Right lobe of liver (tissue), 6 donors: ENCODE measurements at places on chromosomes 7 and 10.

DNA sequence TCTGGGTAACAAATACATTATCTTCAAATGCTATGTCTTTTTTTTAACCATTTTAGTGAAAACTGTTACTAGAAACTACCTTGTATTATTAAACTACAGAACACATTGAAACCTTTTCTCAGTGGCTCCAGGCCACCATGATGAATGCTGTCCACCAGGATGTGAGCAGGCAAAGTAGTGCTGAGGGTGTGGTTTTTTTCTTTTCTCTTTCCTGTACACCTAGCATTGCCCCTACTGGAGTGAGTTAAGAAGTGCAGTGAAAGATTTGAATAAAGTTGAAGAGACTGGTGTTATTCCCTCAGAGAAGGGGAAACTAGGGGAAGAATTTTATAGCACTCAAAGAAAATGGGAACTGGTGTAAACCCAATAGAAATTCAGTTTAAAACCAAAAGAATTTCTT is 120.0 kb upstream of the SAMD8 start:
- H3K4me1 ChIP-seq = peaks cover 12% of the 10 kb centered on the region
- H3K4me3 ChIP-seq = no peak overlapping the region
- no peak for DNase-seq

DNA sequence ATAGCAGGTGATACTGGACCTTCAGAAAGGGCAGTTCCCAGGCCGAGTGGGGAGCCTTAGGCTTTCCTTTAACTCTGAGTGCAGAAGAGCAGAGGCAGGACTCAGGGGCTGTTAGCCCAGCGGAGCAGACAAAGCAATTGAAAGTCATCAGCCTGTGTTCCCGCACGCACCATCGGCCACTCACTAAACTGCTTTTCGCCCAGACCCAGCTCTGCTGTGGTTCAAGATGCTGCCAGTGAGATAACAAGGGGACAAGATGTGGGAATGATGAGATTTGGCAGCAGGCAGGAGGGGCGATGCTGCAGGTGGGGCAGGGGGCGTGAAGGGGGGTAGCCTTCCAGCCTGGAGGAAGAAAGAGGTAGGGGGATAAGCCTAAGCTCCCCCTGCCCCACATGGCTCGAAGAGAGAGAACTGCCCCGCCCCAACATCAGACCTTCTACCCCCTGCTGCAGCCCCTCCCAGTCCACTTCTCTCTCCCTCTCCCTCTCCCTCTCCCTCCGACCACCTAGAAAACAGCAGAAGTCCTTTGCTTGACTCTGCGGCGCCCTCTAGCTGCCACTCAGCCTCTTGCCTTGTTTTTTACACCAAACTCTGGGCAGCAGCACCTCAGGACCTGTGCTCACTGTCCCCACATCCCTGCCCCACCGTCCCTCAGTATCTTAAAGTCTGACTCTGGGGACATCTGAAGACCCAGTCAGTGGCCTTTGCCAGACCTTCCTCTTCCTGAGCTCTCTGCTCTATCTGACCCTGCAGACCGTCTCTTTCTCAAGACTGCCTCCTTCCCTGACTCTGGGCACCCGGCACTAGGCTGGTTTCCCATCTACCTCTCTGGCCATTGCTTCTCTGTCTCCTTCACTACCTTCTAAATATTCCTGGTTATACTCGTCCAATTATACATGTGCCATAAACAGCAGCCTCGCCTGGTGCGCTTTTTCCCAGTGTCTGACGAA is 110.5 kb downstream of the C10orf105 start:
- H3K36me3 ChIP-seq = no peaks in the 10 kb centered on the region
- no peaks in the 10 kb centered on the region for H3K27me3 ChIP-seq
- peaks cover 11% of the 10 kb centered on the region for H3K4me1 ChIP-seq
- H3K27ac ChIP-seq = no peak overlapping the region

- no peak for DNase-seq
- H3K4me3 ChIP-seq = no peak overlapping the region
- no peaks in the 10 kb centered on the region for H3K4me1 ChIP-seq
- H3K27ac ChIP-seq = no peak overlapping the region
- no peaks in the 10 kb centered on the region for H3K27me3 ChIP-seq
- H3K36me3 ChIP-seq = no peaks in the 10 kb centered on the region
Observed at GRCh38 chr7:69873512-69873911, 275.2 kb downstream of the AUTS2 start.

DNA sequence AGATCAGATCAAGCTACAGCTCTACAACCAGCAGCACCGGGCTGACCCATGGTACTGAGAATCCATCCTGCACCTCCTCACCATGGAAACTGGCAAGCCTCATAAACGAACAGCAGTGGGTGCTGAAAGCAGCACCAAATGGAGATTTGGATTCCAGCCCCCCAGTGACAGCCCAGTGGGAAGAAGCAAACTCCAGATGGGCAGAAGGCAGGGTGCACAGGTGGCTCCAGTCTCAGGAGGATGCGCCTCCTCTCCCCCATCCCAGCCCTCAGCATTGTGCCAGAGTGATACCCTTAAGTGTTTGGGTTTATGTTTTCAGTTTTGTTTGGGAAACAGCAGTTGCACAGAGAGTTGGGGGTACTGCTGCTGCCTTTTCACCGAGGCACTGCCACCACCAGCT is 20.6 kb upstream of the SMO start:
- H3K36me3 ChIP-seq = no peaks in the 10 kb centered on the region
- H3K27ac ChIP-seq = no peak overlapping the region
- H3K27me3 ChIP-seq = no peaks in the 10 kb centered on the region
- no peak for DNase-seq
- no peak overlapping the region for H3K4me3 ChIP-seq

DNA sequence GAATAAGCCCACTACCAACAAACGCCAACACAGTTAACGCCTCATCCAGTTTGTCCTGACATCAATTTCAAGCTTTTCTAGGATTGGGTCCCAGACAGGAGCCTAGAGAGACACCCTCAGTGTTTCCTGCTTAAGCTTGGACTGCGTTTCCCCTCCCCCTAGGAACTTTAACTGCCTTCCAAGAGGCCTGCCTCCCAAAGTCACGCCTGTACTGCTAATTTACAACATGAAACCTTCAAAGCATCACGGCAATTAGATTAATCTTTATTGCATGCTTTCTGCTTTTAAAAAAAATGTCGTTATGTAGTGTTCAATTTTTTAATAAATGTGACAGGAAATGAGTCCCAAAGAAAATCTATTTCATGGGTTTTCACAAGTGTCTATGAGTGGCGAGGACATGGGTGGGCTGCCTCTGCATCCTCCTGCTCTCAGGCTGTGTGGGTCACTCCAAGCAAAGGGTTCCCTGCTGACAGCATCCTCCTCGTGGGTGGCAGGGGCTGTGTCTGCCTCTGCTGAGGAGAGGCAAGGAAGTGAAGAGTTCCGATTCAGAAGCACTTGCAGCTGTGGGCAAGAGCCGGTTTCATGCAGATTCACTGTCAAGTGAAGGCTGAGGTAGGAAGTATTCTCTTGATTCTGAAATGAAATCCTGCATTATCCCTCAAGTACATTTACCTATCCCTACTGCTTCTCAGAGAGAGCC is 193.0 kb upstream of the KMT2E start:
- no peak overlapping the region for H3K27ac ChIP-seq
- H3K36me3 ChIP-seq = no peaks in the 10 kb centered on the region
- no peak overlapping the region for H3K4me3 ChIP-seq

GRCh38 chr10:45302573-45302972 is 12.8 kb downstream of the OR13A1 start:
- H3K4me3 ChIP-seq = no peak overlapping the region
- DNase-seq = no peak
- no peaks in the 10 kb centered on the region for H3K27me3 ChIP-seq
- H3K27ac ChIP-seq = no peak overlapping the region
- no peaks in the 10 kb centered on the region for H3K4me1 ChIP-seq

DNA sequence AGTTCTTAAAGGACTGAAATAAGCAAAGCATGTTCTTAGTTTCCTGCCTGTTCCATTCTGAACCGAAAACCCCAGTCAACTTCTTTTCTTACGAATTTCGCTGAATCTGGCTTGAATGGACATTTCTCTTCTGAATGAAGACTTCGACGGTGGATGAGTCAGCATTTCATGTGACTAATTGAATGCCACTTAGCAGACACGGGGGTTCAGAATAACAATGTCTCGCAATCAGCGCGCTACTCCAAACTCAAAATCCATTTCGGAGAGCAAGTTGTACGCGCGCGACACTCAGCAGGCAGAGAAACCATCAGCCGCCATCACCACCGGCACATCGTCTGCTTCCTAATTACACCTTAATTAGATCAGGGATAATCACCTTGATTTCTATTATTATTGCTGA is 239.0 kb upstream of the KLF6 start:
- DNase-seq = no peak
- H3K4me3 ChIP-seq = no peak overlapping the region
- H3K36me3 ChIP-seq = no peaks in the 10 kb centered on the region
- H3K27me3 ChIP-seq = no peaks in the 10 kb centered on the region
